Activated CD4-positive, CD25-positive, alpha-beta regulatory T cell (primary cell): ENCODE measurements at places on chromosomes 6 and 20.

DNA sequence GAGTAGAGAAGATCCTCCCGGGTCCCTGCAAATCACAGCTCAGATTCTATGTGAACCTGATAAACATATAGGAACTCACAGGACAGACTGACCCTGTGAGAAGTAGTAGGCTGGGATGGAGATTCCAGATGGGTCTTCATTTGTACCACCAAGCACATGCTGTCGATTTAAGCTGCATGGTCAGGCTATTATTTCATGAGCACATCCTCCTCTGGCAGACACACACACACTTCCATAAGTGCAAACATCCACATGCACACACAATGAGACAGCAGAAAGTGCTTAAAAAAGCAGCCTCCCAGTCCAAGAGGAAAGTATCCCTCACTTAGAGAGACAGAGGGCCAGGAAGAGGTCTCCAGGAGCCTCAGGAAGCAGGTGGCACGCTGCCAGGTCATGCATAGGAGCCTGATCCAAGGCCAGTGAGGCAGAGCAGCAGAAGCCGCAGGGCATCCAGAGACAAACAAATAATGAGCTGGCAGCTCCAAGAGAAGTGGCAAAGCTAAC lies 131.8 kb downstream of the UNC5CL start:
- DNase-seq = no peak

DNA sequence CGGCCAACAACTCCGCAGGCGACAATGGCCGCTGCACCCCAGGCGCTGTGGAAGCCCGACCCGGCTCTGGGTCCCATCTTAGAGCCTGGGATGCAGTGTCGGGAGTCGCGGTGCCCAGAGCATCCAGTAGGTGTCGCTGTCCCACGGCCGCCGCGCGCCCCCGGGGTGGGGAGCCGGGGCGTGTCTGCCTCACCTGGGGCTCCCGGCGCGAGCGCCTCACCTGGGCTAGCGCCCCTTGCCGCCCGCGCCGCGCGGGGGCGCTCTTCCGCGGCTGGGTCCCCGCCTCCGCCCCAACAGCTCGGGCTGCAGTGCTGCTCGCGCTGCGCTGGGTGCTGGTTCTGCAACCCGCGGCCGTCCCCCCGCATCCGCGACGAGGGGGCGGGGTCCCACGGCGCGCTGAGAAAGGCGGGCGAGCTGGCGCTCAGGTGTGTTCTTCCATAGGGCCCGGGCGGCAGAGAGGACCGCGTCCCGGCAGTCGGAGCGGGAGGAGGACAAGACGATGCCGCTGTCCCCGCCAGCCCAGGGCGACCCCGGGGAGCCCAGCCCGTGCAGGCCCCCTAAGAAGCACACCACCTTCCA lies at the start of gene CRYBG1:
CRYBG1 (plus strand) TSS at position 308 of the 579 bp plus-strand sequence; CDS start at position 500, 192 bp downstream.
- DNase-seq = peak; percentile 45

DNA sequence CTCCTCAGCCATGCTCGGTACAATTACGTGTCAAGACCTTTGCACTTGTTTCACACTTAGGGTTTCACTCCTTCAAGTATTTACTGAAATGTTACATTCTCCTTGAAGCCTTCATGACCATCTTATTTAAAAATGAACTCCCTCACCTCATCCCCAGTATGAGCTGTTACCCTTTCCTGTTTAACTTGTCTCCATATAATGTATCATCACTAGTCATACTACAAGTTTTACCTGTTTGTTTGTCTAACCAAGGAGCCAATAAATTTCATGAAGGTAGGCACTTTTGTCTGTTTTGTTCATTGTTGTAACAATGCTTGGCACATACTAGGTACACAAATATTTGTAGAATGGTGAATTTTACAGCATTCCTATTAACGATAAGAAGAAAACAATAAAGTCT lies 46.1 kb upstream of the MTRF1L start:
- DNase-seq = no peak

GRCh38 chr6:46642928-46643751 lies 9.5 kb downstream of the CYP39A1 start:
- DNase-seq = no peak

- DNase-seq = no peak
These were observed 95.7 kb downstream of the SCP2D1 start for GRCh38 chr20:18909254-18909653.

DNA sequence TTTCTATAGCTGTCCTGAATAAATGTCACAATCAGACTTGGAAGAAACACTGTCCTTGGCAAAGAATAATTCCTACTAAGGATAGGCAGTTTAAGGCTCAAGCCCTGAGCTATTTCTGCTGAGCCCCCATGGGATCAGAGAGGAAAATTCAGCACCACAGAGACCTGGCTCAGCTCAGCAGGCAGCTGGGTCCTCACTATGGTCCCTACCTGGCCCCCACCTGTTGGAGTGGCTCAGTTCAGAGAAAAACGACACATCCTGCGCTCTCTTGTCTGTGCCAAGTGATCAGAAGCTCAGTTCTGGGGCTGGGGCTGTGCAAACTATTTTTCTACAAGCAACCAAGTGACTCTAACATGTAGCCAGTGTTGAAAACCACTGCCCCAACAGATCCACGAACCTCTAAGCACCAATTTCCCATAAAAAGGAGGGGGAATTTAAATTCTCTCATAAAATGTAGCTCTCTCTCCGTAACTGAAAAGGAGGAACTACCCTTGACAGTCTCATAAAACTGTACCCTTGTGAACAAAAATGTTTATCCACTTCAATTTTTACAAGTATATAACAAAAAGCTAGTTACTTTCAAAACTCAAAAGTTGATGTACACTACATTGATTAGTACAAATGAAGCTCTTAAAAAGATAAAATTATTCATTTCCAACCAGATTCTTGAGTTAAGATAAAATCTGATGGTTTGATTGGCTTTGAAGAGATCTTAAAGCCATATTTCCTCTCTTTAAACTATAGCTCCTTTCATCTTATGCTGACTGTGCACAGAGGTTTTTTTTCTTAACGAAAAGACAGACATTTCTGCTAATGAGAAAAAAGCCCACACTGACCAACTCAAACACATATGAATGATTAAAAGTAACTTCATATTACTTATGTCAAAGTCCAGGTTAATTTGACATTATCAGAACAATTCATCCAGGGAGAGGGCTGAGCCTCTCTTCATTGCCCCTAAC lies 52.0 kb downstream of the KIF13A start:
- DNase-seq = no peak

- no peak for DNase-seq
These were observed 25.5 kb upstream of the MAPK13 start for GRCh38 chr6:36104836-36105235.

DNA sequence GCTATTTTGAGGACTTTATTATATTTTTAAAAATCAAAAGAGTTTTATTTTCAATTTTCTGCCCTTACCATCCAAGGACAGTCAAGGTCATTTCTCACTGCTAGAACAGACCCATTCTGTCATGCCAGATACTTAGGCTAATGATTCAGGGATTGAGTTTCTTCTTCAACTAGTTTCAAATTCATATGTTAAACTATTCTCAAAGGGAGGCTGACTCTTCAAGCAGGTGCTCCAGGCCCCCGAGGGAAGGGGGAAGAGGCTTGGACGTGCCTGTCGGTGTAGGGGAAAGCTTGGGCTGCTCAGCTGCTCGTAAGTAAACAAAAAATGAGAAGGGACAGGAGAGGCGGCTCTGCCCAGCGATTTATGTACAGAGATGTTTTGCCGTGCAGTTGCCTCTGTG lies 69.4 kb upstream of the MYLIP start:
- DNase-seq = no peak

DNA sequence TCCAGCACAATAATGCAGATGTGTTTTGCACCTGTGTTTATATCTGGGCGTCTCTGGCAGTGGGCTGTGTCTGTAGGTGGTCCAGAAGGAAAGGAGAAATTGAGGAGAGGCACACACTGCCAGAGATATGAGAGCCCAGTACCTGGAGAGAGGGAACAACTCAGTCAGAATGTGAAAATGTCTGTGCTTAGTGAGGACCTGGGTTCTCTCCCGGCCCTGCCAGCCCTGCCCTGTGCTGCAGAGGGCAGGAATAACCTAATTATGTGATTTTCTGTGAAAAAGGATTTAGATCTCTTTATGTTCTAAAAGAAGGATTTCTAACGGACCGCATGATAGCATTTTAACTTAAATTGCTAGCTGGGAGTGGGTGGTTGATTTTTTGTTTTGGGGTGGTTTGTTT lies 8.3 kb upstream of the EXOC2 start:
- no peak for DNase-seq

DNA sequence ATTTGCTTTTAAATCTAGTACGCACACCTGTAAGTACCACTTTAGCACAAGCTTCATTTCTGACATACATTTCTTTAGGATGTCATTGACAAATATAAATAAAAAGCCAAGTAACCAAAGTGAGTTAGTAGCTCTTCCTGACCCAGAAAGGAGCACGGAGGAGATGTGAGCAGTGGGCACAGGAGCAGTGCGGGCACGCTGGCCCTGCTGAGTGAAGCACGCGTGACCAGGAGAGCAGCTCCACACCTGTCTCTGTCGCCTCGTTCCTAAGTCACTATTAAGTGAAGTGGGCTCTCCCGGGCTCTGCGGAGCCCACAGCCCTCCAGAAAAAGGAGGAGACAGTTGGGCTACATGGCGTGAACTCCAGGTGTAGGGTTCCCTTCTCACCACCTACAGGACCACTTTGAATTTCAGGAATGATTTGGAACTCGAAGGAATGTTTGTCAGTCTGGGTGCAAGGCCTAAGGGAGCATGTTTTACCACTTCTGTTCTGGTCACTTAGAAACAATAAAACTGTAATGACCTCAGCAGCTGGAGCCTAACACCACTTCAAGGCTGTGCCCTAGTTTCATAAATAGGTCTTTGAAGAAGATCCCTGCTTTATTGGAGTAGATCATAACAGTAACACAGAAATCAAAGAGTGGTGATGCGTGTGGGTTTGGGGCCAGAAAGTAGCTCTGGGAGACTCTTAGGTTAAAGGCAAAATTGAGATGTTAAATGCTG lies 95.9 kb downstream of the FAM120B start:
- DNase-seq = no peak

DNA sequence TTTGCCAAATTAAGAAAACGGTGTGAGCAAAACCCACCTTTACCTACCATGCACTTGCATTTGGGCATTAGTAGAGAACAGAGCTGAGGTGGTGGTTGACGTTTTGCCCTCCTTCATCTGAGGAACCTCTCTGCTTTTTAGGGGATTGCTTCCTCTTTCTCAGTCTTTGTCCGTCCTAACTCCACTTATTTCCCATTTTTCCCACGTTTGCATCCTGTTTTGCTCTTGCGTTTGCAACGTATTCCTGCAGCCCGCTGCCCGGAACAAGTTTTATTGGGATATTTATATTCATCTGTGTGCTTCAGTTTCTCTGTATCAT lies 374 bp upstream of the SERINC1 start:
- DNase-seq = no peak

DNA sequence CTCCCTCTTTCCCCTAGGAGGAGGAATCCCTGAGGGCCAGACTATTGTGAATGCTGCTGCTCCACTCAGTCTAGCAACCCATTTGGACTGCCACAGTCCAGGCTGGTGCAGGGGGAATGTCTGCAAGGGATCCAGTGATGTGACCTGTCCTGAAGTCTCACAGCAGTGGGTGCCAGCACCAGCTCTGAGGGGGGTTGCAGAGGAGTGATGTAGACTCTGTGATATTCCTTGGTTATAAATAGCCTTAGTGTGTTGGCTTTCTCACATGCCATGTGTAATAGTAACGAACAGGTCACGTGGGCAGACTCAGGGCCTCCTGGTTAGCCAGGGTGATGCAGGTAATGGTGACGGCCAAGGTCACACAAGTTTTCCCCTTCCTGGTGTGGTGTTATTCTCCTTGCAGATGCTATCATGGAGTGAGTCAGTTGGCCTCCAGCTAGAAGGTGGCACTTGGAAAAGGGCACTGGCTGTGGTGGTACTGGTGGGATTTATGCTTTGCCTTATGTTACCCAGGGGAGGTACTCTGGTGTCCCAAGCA lies 404.4 kb downstream of the UTRN start:
- no peak for DNase-seq
